ENCODE measurements at places on chromosomes 1 and 21. TPM values are rescaled to one million over a fixed set of nuclear protein-coding genes. Genes with fewer than 3 reads are reported as not detected.

The RAP1GAP gene
- 0.09 TPM for total RNA-seq

The KCNJ9 gene
- not detected for total RNA-seq

The KRTAP13-2 gene
- total RNA-seq, result not detected

The LCE1C gene
- not detected for total RNA-seq

The VANGL2 gene
- total RNA-seq, result not detected

The IGSF21 gene
- not detected for total RNA-seq

The CHRM3 gene
- not detected for total RNA-seq

The C1orf141 gene
- not detected for total RNA-seq

The TRMT1L gene
- total RNA-seq, result 21.3 TPM

The AIM2 gene
- 12.1 TPM for total RNA-seq

The SYT2 gene
- total RNA-seq, result not detected

The ALX3 gene
- total RNA-seq, result not detected

The FABP3 gene
- total RNA-seq, result not detected

The RBBP5 gene
- total RNA-seq, result 23.4 TPM

The GJA4 gene
- not detected for total RNA-seq

The SFN gene
- 1.5 TPM for total RNA-seq

The NR1I3 gene
- not detected for total RNA-seq

The OPRD1 gene
- not detected for total RNA-seq

The CD53 gene
- total RNA-seq, result 443 TPM

The DCST2 gene
- 0.23 TPM for total RNA-seq

The LCE3E gene
- not detected for total RNA-seq

The MEF2D gene
- 34.2 TPM for total RNA-seq

Measured in T-helper 2 cell treated with Interferon-gamma antibody and Interleukin-4, amounts not matched to agents 100 ng/mL and 5 ng/mL, for 36 hours (primary cell).